ENCODE measurements at places on chromosomes 12 and 14.

GRCh38 chr12:122293081-122293480 is 26.8 kb upstream of the VPS33A start:
- DNase-seq = no peak

GRCh38 chr12:116571089-116571488 is 11.9 kb downstream of the MAP1LC3B2 start:
- no peak for DNase-seq

DNA sequence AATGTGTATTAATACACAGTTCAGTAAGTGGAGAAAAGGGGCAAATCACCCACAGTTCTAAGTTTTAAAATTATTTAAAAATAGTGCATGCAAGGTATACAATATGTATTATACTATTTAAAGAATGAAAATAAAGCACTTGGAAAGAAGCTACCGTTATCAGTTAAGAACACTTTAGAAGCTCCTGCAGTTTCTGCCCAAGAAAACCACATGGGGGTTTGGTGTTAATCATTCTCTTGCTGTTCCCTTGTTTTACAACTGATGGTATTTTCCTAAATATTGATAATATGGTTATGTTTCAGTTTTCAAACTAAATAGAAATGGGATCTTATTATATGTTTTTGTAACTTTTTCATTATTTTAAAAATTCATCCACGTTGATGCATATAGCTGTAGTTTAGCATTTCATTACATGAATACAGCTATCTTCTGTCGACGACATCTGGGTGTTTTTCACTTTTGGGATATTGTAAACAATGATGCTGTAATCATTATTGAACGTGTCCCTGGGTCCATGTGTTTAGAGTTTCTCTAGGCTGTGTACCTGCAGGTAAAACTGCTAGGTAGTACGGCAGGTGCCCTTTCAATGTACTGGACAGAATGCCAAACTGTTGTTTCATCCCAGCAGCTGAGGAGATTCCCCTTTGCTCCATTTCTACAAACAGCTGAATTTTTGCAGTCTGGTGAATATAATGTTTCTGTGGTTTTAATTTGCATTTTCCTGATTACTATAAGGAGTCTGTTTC is 64.1 kb downstream of the APPL2 start:
- no peak for DNase-seq

- no peak for DNase-seq
These were observed 36.0 kb downstream of the ATF1 start for GRCh38 chr12:50799908-50800307.

GRCh38 chr12:95102916-95103671 is 29.7 kb upstream of the NR2C1 start:
- DNase-seq = peak; percentile 65

DNA sequence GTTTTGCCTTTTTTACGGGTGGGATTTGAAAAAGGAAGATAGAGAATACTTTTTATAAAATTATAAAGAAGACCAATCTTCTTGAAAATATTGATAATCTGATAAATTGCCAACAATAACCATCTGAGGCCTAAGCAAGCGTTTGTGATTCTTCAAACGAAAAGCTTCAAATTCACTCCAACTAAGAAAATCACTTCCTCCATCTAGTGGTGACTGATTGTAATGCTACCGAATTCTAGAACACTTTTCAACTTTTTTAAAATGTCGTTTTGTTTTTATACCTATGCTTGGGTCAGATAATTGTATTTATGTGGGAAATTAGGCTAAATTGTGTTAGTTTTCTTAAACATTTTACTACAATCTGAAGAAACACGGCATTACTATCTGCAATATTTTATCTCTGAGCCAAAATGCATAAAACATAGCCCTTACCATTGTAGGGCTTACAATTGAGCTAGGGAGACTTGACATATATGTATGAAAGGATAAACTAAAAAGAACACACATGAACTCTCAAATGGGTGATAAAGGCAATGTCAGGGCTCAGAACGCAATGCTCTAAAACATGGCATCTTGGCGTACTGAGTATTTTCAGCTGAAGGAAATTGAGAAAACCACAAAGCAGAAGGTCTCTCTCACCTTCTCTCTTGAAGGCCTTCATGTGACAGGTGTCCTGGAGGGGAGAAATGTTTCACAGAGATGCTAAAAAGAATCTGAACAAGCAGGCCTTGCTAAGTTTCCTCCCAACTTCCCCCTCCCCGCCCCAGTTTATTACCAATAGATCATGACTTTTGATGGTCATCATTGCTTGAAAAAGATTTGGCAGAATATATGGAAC is 36.8 kb upstream of the G2E3 start:
- no peak for DNase-seq

DNA sequence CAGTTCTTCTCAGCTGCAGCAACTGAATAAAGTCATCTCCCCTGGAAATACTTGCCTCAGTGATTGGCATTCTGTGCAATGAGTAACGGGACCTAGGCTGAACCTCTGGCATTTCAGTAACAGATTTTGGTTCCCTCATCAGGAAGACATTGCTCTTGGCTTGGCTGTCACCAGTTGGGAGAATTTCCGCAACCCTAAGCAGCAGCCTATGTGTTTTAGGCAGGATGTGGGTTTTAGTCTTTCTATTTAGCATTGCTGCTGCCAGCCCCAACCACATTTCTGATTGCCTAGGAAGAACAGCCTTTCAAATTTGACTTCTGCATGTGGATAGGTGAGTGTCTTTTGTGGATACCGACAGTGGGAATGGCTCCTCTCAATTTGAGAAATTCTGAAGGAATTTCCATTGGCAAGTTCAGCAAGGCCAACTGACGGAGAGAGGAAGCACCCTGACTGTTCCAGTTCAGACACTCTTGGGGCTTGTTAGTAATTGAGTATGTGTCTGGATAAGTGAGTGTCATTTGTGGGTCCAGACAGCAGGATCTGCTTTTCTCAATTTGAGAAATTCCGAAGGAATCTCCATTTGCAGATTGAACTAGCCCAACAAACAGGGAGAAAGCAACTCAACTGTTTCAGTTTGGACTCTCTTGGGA is 19.0 kb upstream of the CLEC2A start:
- peak; percentile 15 for DNase-seq

DNA sequence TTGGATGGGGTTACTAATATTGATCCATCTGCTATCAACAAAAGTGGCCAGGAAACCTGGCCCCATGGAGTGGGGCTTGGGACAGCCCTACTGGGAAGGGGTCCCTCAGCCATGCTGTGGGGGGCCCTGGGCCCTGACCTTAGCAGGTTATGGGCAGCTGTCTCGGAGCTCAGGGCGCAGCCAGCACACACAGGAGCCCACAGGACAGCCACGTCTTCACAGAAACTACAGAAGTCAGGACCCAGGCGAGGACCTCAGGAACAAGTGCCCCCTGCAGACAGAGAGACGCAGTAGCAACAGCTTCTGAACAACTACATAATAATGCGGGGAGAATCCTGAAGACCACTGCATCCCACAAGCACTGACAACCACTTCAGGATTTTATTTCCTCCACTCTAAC is 11.9 kb upstream of the FKBP11 start:
- DNase-seq = no peak

GRCh38 chr14:38507299-38507698 is 251.4 kb upstream of the CLEC14A start:
- DNase-seq = no peak

- no peak for DNase-seq
These were observed 58.7 kb downstream of the TUNAR start for GRCh38 chr14:95935228-95935822.

DNA sequence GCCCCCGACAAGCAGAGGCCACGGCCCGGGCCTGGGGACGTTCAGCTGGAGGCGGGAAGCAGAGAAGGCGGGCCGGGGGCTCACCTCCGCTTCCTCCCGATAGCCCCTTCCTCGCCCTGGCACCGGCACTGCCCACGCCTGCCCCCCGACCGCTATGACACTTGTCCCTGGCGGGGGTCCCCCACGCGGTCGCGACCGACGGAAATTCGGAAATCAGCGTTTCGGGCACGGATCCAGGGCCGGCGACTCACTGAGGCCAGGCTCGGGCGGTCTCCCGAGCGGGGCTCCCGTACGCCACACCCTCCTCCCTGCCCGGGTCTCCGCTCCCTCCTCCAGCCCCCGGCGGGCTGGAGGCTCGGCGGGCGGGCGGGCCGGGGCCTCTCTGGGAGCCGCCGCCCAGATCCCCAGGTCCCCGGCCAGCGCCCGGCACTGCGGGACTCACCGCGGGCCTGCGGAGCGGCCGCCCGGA is 581 bp downstream of the PITPNM2 start:
- peak; percentile 54 for DNase-seq

DNA sequence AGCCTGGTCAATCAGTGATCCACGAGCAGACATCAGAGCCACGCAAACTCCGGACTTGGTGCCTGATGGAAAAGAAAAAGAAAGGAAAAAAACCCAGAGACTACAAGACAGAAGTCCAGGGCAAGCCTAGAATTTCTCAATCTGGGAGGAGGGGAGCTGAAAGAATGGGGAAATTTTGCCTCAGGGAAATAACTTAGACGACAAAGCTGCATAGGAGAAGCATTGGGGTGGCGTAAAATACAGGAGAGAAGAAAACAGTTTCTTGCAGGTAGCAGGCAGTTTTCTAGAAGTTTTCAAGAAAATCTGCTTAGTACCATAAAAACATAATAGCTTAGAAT is 2.6 kb upstream of the SLC11A2 start:
- no peak for DNase-seq
